Activated T-cell treated with anti-CD3 and anti-CD28 coated beads for 48 hours (primary cell): ENCODE measurements at places on chromosomes 11 and 22.

- DNase-seq = no peak
These were observed 58.4 kb downstream of the RTL6 start for GRCh38 chr22:44439356-44440223.

DNA sequence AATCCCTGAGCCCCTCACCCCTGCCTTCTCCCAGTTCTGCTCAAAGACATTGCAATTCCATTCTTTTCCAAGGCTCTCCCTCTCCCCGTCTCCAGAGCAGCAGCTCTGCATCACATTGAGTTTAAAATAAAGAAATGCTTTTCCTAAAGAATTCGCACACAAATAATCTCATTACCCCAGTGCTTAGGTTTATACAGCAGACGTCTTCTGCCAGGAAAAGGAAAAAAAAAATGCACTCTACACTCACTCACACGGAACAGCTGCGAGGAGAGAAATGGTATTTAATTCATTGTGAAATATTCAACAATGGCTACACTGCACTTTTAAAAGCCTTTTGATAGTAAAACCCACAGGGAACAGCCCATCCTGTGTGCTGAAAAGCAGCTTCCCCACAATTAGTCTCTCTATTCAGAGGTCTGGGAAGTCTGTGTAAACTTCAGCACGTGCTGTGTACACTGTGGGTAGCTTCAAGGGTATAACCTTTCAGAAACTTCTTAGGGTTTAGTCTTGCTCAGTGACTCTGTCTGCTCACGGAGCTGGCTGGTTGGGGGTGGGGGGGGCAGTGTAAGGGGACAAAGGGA is 42.8 kb downstream of the ETS1 start:
- DNase-seq = no peak

- DNase-seq = no peak
These were observed 176.2 kb downstream of the SBF2 start for GRCh38 chr11:10117709-10118351.

- DNase-seq = no peak
These were observed 33.7 kb upstream of the EED start for GRCh38 chr11:86210898-86211297.

- DNase-seq = peak; percentile 41
These were observed 72.8 kb upstream of the KCNQ1OT1 start for GRCh38 chr11:2772544-2773031.

GRCh38 chr11:115566180-115566764 is 62.1 kb upstream of the CADM1 start:
- no peak for DNase-seq

DNA sequence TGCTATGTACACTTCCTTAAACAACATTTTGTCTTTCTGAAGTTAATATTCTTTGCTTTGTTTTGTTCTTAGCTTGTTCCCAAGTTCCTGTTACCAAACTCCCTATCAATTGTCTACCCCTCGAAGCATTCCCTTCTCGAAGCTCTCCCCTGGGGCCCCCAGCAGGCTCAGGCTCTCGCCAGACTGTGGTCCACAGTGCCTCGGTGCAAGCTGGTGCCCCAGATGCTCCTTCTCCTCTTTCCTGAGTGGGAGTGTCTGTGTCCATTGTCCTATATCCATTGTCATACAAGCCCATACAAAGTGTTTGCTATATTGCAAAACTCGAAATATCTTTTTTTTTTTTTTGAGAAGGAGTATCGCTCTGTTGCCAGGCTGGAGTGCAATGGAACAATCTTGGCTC is 51.7 kb upstream of the RTL6 start:
- DNase-seq = no peak

- DNase-seq = no peak
These were observed 63.0 kb downstream of the P4HA3 start for GRCh38 chr11:74248469-74248868.

- DNase-seq = no peak
These were observed 99.6 kb downstream of the FAM181B start for GRCh38 chr11:82634091-82634490.

- no peak for DNase-seq
These were observed 3.7 kb downstream of the ALX4 start for GRCh38 chr11:44306052-44306917.

- peak; percentile 47 for DNase-seq
These were observed 9.8 kb upstream of the FAM111B start for GRCh38 chr11:59097113-59097708.

- DNase-seq = no peak
These were observed 287.4 kb upstream of the PDGFD start for GRCh38 chr11:104451197-104451893.

DNA sequence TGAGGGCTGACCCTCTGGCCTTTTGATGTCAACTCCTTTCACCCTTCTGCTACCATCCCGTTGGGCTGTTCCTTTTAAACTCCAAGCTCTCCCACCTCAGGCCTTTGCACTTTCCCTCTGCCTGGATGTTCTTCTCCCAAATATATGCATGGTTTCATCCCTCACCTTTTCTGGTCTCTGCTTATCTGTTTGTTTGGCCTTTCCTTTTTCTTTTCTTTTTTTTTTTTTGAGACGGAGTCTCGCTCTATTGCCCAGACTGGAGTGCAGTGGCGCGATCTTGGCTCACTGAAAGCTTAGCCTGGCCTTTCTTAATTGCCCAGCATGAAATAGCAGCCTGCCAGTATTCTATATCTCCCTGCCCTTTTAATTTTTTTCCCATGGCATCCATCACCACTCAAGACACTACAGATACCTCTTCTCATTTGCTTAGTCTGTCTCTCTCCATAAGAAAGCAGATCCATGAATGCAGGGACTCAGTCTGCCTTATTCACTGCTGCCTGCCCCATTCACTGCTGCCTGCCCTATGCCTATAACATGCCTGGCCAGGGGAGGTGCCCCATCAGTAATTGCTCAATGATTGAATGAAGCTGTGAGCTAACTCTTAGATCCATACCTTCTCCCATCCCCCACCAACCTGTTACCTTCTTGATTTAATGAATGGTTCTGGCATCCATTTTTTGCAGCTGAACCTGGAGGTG is 58.4 kb upstream of the CLTCL1 start:
- no peak for DNase-seq

DNA sequence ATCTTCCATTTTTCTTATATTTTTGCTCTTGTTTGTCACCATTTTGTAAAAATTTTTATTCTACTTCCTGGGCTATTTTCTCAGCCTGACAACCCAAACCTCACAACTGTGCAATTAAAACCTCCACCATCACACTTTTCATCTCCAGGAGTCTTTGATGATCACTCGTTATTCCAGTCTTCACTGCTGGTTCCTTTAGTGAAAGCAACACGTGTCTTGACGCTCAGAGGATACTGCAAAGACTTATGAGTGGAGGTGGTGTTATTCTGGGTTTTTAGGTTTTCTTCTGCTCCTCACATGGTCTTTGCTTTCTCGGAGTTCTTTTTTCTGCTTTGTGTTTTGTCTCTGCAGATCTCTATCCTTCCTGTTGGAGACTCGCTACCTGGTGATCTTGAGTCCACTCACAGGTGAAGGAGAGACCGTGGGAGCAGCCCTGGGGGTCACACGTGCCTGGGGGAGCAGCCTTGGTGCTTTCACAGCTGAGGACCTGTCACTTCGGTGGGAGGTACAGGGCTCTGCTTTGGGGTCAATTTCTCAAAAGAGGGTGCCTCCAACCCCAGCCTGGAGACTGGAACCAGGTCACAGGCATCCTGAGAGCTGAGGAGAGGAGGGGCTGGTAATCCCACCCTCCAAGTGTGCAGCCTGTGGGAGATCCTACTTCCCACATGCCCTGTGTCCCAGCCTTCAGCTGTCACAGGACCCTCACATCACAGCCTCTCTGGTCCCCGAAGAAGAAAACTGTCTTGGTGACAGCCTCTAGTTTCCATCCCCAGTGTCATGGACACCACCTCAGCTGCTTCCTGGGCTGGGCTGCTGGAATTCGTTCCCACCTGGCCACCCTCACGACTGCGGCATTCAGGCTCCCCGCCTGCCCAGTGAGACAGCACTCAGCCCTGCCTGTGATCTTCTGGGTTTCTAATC is 11.0 kb downstream of the SULT4A1 start:
- no peak for DNase-seq

- DNase-seq = no peak
These were observed 2.9 kb downstream of the FAM111A start for GRCh38 chr11:59145534-59145933.

DNA sequence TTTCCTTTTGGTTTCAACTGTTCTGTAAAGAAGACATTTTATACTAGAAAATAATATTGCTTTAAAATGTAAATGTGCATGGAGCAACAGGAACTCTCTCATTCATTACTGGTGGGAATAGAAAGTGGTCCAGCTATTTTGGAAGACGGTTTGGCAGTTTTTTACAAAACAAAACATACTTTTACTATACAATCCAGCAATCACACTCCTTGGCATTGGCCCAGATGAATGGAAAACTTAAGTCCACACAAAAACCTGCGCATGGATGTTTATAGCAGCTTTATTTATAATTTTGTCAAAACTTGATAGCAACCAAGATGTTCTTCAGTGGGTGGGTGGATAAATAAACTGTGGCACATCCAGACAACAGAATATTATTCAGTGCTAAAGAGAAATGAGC is 49.9 kb upstream of the SEPTIN5 start:
- no peak for DNase-seq

GRCh38 chr11:443542-444199 is 1.9 kb upstream of the ANO9 start:
- no peak for DNase-seq

DNA sequence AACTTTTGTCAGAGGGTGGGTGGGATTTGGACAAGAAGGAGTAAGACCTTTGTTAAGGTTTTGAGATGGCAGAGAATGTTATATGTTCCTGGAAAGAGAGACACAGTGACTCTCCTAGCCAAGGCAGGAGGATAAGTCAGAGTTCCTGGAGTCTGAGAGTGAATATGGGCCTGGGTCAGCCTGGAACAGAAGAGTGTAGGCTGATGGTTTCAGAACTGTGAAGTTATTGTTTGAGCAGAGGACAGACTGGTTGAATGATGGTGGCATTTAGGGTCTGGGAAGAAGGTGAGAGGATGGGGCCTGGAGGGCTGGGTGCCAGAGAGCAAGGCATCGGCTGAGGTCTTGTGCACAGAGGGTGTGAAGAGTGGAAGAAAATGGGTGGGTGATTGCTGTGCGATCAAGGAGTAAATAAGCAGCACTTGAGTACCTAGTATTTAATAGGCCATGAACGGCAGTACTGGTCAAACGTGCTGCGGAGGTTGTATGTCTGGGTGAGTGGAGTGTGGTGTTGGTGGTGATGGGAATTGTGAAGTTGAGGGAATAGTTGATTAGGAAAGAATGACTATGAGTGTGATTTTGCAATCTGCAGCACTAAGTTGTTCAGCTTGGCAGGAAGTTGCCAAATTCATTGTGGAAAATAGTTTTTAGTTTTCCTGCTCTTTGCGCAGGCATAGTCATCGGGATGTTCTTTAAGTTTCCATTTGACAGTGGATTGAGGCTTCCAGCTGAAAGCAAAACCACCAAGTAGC is 1.8 kb downstream of the PANX1 start:
- no peak for DNase-seq

GRCh38 chr11:115672412-115672811 is 168.2 kb upstream of the CADM1 start:
- DNase-seq = no peak

- DNase-seq = no peak
These were observed 18.6 kb downstream of the C1QTNF6 start for GRCh38 chr22:37169406-37169805.

DNA sequence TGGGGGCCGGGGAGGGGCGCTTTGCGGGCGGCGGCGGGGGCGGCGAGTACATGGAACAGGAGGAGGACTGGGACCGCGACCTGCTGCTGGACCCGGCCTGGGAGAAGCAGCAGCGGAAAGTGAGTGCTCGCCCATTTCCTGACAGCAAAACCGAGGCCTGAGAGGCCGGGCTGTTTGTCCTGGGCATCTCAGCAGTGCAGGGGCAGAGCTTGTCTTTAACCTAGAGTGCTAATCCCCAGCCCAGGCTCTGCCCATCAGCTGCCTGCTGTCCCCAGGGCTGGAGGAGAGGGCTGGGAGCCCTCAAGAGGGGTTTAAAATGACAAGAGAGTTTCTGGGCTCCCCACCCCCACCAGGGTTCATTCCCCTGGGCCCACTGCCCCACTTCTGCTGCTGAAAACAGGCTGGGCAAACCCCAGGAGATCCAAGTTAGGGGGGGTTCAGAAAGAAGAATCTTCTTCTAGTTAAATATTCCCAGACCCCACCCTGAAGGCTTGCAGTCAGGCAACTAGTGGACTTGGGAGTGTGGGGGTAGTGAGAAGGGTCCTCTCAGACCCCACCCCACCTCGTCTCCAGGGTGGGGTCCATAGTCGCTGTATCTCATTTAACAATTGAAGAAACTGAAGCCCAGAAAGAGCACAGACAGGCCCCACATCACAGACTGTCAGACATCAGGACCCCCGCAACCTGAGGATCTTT is 411 bp downstream of the ACTN3 start:
- no peak for DNase-seq

GRCh38 chr22:36901411-36902142 is 11.9 kb upstream of the CSF2RB start:
- no peak for DNase-seq

DNA sequence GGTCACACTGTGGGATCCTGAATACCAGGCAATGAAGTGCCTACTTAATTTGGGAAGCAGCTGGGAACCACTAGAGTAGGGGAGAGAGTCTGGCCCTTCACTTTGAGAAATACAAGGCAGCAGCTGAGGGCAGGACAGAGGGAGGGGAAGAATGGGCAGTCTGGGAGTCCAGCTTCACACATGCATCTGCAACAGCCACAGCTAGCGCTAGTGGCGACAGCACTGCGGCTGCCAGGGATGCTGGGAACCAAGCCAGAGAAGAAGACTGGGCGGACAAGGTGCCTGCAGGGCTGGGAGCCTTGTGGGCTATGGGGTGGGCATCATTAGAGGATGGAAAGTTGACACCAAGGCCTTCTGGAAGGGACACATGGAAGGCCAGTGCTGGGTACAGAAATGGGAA is 15.8 kb downstream of the SCUBE2 start:
- no peak for DNase-seq
